ENCODE measurements at places on chromosomes 6 and 20.

DNA sequence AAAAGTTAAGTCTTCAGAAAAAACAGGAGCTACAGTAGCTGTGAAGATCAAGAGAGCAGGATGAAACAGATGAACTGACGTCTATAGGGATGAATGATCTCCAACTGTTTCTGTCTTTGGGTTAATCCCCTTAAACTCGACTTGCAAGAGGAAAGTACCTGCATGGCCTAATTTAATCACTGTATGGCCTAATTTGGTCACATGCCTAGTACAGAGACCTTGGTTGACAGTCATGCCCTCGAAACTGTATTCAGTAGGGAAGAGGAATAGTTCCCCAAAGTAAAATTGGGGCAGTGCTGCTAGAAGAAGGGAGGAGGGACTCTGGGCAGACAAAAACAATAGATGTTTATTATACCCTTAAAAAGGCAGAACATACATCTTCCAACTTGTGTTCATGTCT lies 10.0 kb upstream of the SMAP1 start:
- no peak for DNase-seq

DNA sequence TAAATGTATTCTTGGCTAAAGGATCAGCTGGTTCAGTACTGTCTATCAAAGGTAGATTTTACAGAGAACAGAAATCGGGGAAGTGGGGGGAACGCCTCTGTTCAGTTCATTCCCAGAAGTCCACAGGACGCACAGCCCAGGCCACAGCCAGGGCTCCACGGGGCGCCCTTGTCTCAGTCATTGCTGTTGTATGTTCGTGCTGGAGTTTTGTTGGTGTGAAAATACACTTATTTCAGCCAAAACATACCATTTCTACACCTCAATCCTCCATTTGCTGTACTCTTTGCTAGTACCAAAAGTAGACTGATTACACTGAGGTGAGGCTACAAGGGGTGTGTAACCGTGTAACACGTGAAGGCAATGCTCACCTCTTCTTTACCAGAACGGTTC lies 29.9 kb downstream of the TXNDC5 start:
- no peak for DNase-seq

DNA sequence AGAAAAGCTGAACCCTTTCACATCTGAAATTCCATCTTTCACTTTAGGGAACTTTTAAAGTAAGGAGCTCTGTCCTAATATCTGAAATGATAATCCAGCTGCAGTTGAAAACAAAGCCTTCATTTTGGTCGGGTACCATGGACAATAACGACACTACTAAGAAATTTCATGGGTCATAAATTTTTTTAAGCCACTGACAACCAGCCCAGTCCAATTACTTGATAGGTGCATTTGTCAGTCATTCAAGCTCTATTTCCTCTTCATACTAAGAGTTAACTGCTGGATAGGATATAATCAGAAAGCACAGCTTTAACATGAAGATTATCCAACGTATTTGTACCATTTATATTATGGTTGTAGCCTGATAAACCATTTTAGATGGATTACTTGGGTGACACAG lies 52.5 kb downstream of the MMUT start:
- DNase-seq: no peak

- DNase-seq: no peak
Measured at GRCh38 chr20:51022227-51022802, 592 bp downstream of the KCNG1 start.

- DNase-seq: no peak
Measured at GRCh38 chr6:16200321-16200883, 38.0 kb upstream of the GMPR start.

- no peak for DNase-seq
Measured at GRCh38 chr6:50217841-50218240, 168.1 kb upstream of the DEFB112 start.

- no peak for DNase-seq
Measured at GRCh38 chr6:70998148-70998547, 41.3 kb upstream of the B3GAT2 start.

DNA sequence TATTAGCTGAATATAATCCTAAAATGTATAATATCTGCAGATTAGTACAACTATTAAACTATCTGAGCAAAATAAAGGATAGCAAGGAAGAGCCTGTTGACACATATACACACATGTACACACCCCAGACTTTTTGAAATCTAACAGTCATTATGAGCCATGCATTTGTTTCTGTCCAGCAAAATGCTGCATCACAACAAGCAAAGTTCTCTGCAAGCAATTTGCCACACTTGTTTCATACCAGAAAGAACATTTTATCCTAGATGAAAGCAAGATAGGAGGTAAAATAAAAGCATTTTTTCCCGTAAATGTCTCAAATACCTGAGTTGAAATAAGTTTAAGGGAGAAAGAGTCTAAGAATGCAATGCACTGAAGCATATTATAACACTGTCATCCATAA lies 145.2 kb downstream of the COL21A1 start:
- no peak for DNase-seq

DNA sequence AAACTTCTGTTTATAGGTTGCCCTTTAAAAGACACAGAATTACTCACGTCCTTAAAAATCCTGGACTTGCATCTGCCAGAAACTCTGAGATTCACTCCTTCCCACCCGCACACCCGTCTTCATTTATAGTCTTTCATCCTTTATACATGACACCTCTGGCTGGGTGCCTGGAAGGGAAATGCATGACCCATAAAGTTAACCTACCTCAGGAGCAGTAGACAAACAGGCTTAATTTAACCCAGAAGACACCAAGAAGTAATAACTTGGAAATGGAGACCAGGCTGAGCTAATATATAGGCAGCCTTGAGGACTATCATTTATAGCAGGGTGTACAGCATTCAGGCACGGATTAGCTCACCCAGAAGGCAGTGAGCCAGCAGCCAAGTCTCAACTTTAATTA lies 429.0 kb upstream of the NRSN1 start:
- DNase-seq: no peak

- peak; percentile 89 for DNase-seq
Measured at GRCh38 chr20:49323622-49324238, 45.9 kb upstream of the ZNFX1 start.

- DNase-seq: no peak
Measured at GRCh38 chr6:761997-762396, 69.1 kb upstream of the EXOC2 start.

DNA sequence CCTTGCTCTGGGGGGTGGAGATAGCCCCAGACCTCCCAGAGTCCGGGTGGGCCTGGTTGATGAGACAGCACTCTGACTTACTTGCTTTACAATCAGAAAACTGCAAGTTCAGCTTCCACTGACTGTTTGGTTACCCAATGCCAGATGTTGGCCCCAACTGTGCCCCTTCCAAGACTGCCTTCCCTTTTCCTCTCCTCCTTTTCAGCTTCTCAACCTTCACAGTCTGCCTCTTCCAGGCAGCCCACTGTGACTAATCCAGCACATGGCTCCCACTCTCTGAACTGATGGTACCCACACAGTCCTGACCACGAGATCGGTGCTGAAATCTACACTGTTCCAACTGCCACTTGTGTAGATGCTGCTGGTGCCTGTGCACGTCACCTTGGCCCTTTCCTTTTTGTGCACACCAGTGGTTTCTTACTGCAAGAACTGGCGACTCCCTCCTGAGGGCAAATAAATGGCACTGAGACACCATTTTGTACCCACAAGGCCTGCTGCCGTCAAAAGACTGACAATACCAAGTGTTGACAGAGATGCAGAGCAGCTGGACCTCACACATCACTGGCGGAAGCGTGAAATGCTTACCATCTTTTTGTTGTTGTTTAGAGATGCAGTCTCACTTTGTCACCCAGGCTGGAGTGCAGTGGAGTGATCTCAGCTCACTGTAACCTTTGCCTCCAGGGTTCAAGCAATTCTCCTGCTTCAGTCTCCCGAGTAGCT lies 1.8 kb upstream of the ARFGAP1 start:
- no peak for DNase-seq

DNA sequence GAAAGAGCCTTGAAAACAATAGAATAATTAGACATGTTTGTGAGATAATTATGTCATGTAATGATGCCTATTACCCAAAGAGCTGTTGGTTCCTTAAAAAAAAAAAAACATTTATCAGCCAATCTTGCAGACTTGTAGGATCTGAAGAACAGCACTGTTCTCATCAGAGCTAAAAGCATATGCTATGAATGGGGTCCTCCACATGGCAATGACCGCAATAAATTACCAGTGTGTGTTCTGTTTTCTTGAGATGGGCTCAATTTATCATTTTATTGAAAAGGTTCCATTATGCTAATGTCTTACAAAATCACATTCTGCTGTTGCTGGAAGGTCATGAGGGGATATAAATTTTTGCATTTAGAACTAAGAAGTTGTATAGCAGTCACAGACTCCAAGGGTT lies 484.7 kb downstream of the PRKN start:
- no peak for DNase-seq

DNA sequence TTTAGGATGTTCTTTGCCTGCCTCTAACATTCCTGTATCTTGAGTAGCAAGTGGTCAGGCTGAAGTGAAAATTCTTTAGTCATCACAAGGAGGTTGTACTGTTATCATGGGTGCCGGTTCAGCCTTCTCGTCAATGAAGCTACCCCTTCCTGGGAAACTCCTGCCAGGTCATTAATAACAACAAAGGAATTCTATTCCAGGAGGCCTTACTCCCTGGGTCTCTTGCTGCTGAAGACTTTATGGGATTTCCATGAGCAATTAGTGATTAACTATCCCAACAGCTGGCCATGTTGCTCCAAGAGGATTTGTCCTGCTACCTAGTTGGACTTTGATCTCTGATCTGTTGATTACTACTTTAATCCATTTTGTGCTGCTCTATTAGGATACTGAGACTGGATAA lies 62.7 kb upstream of the ELOVL5 start:
- DNase-seq: no peak

GRCh38 chr6:158591134-158591809 lies 31.4 kb downstream of the TMEM181 start:
- DNase-seq: no peak

- DNase-seq: no peak
Measured at GRCh38 chr20:10940941-10941340, 267.1 kb upstream of the JAG1 start.

GRCh38 chr6:130958468-130958867 lies 104.6 kb downstream of the EPB41L2 start:
- DNase-seq: no peak

- no peak for DNase-seq
Measured at GRCh38 chr6:25984265-25984664, 21.7 kb downstream of the TRIM38 start.

DNA sequence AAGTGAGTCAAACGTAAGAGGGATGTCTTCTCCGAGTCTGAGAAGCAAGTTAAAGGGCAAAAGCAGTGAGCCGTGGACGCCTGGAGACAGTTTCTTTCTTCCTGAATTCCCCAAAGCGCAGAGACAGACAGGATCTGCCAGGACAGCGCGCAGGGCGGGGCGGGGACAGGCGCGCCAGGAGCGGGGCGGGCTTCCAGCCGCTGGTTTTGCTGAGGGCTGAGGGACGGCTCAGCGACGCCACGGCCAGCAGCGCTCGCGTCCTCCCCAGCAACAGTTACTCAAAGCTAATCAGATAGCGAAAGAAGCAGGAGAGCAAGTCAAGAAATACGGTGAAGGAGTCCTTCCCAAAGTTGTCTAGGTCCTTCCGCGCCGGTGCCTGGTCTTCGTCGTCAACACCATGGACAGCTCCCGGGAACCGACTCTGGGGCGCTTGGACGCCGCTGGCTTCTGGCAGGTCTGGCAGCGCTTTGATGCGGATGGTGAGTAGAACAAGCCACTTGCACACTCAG lies at the start of gene SCGN:
Gene SCGN (plus strand): TSS at position 209 of the 509 bp plus-strand sequence. CDS start 189 bp downstream, at position 398.
- DNase-seq: no peak

DNA sequence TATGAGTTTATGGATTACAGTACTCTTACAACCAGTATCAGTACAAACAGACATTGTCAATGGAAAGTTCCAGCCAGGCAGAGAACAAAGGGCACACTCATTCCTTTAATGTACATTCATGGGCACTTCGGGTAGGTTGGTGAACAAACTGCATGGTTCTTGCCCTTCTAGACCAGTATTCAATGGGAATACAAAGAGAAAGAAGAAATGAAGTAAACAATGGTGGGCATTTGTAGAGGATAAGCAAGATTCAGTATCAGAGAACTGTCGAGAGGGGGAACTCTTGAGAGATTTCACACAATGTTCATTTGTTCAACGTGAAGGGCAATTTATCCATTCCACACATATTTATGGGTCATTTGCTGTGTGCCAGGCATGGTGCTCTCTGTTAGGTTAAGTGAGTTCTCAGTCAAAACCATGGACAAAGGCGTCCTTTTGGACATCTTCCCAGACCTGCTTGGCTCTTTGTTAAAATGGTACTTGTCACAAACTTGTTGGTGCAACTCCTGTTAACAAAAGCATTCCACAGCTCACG lies 714.8 kb downstream of the DHX35 start:
- no peak for DNase-seq

GRCh38 chr6:162325826-162326225 lies 401.7 kb downstream of the PRKN start:
- DNase-seq: no peak

DNA sequence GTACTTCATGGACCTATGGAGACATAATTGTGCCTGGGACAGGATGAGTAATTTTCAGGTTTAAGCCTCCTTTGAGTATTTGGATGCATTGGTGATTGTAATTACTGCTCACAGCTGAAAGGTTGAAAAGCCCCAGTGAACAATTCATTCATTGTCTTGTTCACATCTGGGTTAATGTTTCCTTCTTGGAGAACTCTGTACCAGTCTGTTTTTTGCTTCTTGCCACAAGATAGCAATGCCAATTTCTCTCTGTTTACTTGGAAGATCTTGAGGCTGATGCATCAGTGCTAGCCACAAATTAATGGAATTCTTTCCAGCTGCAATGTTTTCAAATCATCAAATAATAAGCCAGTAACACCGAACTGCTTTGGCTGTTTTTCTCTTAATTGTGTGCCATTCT lies 207.8 kb downstream of the BMP2 start:
- no peak for DNase-seq

- DNase-seq: peak; percentile 89
Measured at GRCh38 chr20:48682529-48683363, 145.1 kb downstream of the PREX1 start.

DNA sequence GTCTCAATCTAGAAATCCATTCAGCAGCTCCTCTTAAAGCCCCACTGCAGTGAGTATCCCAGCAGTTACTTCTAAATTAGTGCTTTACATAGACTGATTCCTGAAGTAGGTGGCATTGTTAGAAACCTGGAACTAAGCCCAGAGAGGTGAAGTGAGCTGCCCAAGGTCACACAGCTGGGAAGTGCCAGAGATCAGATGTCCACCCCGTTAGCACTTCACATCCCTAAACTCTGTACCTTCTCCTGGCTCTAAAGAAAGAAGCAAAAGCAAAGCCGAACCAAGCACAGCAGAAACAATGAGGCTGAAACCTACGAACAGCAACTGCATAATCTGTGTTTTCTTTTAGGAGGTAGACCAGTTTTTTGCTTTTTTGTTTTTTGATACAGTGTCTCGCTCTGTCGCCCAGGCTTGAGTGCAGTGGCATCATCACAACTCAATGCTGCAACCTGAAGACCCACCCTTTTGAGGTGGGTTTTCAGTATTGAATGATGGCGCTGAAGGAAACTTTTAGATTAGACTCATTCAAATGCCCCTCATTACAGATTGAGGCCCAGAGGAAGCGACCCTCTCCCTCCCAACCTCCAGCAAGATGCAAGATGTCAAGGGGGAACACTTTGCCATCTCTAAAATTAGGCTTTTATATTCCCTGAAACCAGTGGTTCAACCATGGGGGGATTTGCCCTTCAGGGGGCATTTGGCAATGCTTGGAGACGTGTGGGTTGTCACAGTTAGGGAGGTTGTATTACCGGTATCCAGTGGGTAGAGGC lies 3.2 kb upstream of the ZMYND8 start:
- no peak for DNase-seq

GRCh38 chr6:143112084-143112768 lies 51.5 kb downstream of the AIG1 start:
- no peak for DNase-seq

GRCh38 chr20:36272547-36273220 lies 33.5 kb upstream of the DLGAP4 start:
- DNase-seq: no peak
